NCI-H1930 (cell line): ENCODE measurements at places on chromosomes 1 and 21.

DNA sequence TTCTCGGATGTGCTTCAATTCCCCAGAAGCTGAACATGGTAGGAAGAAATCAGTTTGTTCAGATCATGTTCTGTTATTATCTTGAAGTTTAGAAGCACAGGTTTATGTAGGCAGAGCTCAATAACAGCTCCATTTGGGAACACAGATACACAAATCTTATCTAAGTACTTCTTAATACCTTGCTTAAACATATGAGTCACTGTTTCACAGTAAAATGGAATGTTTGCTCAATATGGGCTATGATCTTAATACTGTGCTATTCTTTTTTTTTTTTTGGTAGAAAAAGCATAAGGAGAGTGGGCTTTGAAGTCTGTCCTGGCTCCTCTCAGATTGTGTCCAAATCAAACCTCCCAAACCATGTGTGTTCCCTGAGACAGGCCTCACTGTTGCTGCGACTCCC, 13.4 kb downstream of the PROK1 start:
- DNase-seq: no peak

DNA sequence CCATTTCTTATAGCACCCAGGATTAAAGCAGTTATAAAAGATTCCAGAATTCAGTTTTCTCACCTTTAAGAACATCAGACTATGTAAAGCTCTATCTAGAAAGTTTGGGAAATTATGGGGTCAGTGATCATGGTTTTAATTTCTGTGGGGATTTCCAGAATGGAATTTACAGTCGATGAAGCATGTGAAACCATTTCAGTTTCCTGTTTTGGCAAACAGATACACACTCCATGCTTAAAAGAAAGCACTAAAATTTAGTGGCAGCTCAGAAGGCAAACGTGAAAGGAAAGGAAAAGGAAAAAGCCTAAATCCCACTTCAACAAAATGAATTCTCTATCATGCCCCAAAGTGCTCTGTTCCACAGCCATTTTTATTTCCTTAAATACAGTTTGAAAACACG, 60.4 kb downstream of the FYB2 start:
- DNase-seq: no peak

DNA sequence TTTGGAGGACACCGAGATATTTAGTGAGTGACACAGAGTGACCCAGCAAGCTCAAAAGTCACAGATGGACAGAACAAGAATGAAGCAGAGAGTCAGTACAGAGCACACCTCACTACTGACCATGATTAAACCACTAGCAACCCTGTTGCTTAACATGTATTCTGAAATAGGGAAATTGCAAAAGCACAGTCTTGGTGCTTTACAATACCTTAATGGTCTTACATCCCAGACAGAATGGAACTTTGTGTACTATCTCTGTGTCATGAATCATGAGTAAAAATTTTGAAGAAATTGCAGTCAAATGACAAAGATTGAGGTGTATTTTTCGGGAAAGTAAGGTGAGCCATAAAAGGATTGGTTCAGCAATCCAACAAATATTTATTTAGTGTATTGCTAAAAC, 2.7 kb upstream of the SAMSN1 start:
- DNase-seq: no peak

- no peak for DNase-seq
Observed at GRCh38 chr21:34697826-34698225, 29.0 kb downstream of the CLIC6 start.

- DNase-seq: no peak
Observed at GRCh38 chr1:3417082-3417739, 37.3 kb upstream of the ARHGEF16 start.

DNA sequence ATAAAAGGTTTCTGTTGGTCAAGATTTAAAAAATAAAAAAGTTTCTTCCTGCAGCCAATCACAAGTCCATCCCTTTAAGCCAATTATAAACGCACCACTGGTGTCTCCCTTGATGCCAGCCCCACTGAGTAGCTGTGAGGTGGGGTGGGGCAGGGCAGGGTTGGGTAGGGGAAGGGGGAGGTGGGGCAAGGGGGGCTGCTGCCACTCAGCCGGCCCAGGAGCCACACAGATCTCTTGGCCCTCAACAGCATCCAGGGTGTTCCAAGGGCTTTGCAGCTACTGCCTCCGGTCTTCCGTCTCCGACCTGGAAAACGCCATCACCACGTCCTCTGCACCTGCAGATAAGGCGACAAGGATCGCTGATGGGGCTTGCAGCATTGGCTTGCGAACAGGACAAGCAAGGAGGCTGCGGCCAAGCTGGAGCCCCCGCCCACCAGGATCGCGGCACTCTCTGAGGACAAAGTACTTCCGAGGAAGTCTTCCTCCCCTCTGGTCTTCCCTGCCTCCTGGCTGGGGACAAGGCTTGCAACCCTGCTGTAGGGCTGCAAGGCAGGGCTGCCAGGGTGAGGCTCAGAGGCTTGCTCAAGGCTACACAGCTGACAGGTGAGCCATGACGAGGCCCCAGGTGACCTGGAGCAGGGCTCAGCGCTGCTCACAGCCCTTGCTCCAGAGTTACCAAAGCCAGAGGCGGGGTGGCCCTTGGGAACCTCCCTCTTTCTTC, 26.8 kb upstream of the CLSTN1 start:
- DNase-seq: no peak

DNA sequence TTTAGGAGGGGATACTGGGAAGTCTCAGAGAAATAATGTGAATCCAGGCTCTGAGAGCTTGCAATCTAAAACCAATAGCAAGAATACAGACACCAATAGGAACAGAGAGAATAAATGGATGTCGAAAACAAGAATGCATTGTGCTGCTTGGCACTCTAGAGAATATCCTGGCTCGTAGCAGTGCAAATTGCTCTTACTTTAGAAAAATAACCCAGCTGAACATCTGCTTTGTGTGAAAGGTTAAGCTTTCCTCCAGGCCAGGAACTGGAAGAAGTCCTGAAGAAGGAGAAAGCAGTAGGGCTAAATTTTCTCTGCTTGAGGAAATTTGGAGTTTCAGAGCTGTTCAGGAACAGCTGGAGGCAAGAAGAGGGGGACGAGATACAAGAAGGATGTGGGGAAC, 382.3 kb downstream of the HHIPL2 start:
- DNase-seq: no peak

GRCh38 chr21:37356706-37357105, 9.9 kb upstream of the DYRK1A start:
- no peak for DNase-seq

GRCh38 chr1:93419344-93419743, 28.6 kb upstream of the FNBP1L start:
- no peak for DNase-seq

DNA sequence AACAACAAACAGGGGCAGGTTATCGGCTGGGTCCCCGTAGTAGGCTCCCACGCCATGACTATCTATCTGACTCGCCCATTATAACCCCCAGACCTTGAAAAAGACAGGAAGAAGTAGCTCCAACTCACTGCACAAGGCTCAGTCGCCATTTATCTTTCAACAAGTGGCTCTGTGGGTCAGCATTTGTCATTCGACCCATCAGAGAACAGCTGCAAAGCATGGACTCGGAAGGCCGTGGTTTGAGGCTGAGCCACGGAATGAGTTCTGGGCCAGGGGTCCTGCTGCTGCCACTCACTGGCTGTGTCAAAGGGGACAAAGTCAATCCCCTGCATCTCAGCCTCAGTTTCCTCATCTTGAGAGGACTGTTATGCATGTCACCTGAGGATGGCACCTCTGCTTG, 131.0 kb downstream of the DMRTA2 start:
- no peak for DNase-seq

- DNase-seq: no peak
Observed at GRCh38 chr1:36175137-36176095, 19.5 kb downstream of the MAP7D1 start.

DNA sequence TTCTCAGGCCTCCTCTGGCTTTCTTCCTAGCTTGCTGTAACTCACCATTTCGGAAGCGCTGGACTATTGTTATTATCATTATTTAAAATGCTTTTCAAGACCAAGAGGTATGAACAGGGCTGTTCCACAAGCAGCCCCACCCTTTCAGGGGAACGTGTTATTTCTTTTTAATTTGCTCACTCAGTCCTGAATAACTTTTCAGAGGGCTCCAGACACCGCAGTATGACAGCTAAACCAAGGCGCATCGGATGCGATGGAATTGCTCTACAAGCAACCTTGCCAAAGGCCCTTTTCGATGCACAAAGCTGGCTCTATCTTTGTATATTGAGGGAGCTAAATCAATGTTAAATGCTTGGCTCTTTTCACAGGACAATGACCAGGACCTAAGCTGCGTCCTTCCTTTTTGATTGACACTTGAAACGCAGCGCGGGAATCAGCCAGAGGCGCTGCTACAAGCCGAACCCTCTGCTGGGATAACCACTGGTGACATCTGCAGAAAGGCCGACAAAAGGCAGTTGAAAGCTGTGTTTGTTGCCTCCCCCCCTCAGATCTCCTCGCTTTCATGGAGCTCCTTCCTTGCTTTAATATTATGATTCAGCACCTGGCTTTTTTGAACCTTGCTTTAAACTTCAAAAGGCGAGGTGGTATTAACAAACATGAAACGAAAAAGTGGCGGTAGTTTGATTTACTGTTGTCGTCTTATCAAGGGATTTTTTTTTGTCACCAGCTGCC, 204.7 kb upstream of the PROX1 start:
- DNase-seq: no peak

DNA sequence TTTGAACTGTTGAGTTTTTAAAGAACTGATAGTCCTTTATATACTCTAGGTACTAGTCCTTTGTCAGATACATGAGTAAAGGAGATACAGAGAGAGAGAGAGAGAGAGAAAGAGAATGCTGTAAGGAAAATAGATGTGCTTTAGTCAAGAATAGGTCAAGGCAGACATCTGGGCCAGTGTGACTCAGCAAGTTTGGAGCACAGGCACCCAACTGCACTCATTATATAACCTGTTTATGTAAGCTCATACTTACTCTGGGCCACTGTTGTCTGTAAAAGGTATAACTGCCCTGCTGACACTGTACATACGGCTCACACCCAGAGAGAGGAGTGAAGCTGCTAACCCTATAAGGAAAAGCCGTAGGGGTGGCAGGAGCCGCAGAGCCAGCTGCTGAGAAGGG, 32.2 kb upstream of the AKT3 start:
- DNase-seq: no peak

DNA sequence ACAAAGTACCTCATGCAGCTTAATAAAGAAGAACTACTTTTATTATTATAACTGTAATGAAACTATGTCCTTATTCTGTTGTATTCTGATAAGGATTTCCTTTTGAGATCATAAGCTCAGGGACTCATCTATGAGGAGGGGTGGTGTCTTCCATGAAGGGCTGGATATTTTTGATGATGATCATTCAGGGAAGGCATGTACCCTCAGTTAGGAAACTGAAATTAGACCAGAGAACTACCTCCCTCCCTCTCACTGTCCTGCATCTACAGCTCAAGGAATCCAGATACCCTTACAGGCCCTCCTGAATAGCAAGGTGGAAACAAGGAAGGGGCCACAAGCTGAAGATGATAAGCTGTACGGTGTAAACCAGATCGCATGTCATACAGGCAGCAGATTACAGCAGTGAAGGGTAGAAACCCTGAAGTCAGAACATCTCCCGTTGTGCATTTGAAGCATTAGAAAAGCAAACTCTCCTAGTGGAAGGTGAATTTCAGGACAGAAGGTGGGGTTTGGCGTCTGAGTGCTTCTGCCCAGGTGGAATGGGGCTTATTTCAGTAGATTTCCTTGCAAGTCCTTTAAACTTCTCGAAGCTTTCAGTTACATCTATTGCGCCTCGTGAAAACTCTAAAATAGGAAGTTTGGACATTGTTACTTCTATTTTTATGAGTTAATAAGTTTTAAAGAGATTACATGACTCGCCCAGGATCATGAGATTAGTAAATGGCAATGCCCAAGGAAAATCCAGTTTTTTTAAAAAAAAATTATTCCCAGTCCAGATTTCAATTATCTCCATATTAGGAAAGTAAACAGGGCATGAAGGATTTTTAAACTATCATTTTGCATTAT, 101.1 kb upstream of the HNRNPU start:
- no peak for DNase-seq

GRCh38 chr1:70895531-70895930, 152.1 kb downstream of the PTGER3 start:
- no peak for DNase-seq
